ENCODE measurements at places on chromosomes 5 and 9. TPM values are rescaled to one million over a fixed set of nuclear protein-coding genes. Genes with fewer than 3 reads are reported as not detected.

Gene NTRK2
- total RNA-seq: 0.39 TPM

Gene MYMK
- not detected for total RNA-seq

Gene SLC45A2
- total RNA-seq: not detected

Gene SLC23A1
- not detected for total RNA-seq

Gene IARS1
- total RNA-seq: 166 TPM

Gene TAF11L5
- total RNA-seq: not detected
